ENCODE measurements at places on chromosomes 3 and 15.

DNA sequence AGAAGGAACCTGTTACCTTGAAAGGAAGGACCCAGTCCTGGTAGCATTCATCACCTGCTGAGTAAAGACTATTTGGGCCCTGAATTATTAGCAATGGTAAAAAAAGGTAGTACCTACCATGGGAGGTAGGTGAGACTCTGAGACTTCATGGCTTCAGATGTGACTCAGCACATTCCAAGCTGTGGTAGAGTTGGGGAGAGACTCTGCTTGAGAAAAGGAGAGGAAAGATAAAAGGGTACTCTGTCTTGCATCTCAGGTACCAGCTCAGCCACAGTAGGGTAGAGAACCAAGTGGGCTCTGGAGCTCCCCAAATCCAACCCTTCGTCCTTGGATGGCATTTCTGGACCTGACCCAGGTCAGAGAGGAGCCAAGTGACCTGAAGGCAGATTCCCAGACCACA, 430.4 kb downstream of the TBL1XR1 start:
- DNase-seq: no peak

DNA sequence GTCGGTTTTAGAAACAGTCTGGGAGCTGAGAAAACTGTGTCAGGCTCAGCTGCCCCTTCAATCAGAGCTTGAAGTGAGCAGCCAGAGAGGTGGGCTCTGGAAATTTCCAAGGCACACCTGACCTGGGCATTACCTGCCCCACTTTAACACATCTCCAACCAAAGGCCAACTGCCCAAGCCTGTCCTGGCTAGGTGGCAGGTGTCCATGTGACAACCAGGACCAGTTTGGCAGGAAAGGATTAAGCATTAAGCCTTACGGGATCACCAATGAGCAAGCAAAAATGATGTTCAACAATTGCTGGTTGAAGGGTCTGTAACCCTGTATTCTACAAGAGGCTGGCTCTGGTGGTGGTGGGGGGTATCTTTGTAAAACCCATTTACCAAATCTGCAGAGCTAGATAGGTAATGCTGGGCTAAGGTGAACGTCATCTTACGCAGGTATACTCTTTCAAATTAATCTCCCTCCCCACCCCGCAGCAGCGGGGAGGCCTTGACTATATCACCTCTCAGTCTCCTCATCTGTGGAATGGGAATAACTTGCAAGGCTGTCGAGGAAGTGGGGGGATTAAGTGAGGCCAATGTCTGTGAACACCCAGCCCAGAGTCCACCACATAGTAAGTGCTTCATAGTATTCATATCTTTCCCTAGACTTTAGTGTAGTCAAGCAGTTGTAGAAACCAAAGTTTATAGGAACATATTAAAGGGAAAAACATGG, 183.2 kb downstream of the MEGF11 start:
- DNase-seq: no peak

- no peak for DNase-seq
Observed at GRCh38 chr15:61133361-61133760, 95.7 kb downstream of the RORA start.

- no peak for DNase-seq
Observed at GRCh38 chr3:110459021-110459420, 612.6 kb upstream of the NECTIN3 start.

DNA sequence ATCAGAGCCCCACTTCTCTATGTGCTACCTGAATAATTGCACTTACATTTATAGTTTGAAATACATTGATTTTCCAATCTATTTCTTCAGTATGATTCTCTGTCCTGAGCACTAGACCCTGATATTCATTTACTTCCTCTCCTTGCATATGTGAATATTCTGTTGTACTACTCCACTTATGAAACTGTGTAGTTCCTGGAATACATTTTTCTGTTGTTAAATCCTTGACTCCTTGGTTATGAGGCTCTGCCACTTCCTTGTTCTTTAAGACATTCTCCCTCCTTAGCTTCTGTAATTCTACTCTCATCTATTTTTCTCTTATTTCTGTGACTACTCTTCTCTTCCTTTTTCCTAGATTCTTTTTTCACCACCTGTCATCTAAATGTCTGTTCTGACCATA, 12.9 kb upstream of the MGA start:
- DNase-seq: no peak

DNA sequence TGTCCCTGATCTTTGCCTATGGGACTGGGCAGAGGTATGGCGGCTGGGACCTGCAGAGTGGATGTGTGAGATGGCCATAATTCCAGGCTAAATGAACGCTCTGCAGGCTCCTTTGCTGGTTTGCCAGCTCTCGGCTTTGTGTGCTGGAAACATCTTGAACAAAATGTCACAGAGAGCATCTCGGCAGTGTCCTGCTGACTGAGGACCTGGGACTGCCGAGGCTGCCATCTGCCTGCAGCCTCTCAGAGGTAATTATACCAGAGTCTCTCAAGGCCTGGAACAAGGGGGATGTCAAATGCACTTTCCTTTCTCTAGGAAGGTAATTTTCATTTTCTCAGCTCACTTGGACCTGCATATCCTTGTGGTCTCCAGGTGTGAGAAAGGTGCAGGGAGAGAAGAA, 354.2 kb downstream of the PDCD6IP start:
- no peak for DNase-seq

- peak; percentile 8 for DNase-seq
Observed at GRCh38 chr3:70090322-70090913, 90.9 kb downstream of the SAMMSON start.

- no peak for DNase-seq
Observed at GRCh38 chr15:47820057-47820746, 102.9 kb downstream of the SEMA6D start.

- DNase-seq: no peak
Observed at GRCh38 chr3:66017591-66017990, 21.1 kb downstream of the MAGI1 start.

- no peak for DNase-seq
Observed at GRCh38 chr15:62474771-62475124, 309.7 kb upstream of the C2CD4B start.

DNA sequence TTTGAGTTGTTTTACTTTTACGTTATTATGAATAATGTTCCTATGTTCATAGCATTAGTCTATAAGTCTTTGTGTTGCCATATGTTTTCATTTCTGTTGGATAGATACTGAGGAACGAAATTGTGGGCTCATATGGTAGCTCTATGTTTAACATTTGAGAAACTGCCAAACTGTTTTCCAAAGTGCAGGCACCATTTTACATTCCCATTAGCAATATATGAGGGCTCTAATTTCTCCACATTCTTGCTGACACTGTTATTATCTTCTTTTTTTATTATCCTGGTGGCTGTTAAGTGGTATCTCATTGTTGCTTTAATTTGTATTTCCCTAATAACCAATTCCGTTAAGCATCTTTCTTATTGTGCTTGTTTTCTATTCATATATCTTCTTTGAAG, 1.8 kb upstream of the PIK3R4 start:
- DNase-seq: peak; percentile 55

- no peak for DNase-seq
Observed at GRCh38 chr3:124248471-124249028, 256.6 kb upstream of the ROPN1 start.

DNA sequence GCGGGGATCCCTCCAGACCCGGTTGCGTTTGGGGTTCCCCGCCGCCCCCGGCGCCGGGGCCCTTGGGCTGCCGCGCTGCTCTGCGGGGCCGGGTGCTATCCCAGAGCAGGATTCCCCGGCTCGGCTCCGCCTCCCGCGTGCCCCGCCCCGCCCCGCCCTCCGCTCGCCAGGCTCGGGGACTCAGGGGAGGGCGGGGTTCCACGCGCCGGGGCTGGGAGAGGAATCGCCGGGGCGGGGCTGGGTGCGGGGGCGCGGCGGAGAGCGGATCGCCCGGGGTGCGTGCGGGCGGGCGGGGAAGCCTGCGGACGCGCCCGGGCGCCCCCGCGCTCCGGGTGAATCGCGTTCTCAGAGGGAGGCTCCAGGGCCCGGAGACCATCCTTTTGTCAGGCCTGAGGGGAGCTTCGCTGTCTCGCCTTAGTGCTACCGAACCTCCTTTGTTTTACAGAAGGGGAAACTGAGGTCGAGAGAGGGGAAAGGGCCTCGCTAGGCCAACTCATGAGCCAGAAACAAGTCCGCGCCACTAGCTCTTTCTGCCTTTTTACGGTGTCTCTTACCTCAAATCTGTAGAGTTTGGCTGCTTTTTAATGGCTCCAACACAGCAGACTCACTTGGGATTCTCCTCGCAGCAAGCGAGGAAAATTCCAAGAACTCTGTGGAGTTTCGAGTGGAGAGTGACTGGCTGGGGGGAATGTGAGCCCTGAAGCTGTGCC, at the start of gene TMEM158:
Gene TMEM158 (minus strand): TSS at position 82 of the 710 bp plus-strand sequence. CDS start 260 bp downstream, outside the sequence.
- peak; percentile 67 for DNase-seq

DNA sequence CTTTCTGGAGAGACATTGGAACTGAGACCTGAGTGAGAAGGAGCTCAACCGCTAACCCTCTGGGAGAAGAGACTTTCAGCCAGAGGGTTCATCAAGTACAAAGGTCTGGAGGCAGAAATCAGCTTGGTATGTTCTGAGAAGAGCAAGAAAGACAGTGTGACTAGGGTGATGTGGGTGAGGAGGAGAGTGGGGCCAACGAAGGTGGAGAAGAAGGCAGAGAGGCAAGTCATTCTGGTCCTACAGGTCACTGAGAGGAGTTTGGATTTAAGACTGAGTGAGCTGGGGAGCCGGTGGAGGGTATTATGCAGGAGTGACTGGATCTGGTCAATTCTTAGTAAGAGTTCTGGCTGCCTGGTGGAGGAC, 12.2 kb downstream of the XIRP1 start:
- no peak for DNase-seq

- DNase-seq: peak; percentile 80
Observed at GRCh38 chr15:101641129-101641764, 10.9 kb downstream of the TM2D3 start.

DNA sequence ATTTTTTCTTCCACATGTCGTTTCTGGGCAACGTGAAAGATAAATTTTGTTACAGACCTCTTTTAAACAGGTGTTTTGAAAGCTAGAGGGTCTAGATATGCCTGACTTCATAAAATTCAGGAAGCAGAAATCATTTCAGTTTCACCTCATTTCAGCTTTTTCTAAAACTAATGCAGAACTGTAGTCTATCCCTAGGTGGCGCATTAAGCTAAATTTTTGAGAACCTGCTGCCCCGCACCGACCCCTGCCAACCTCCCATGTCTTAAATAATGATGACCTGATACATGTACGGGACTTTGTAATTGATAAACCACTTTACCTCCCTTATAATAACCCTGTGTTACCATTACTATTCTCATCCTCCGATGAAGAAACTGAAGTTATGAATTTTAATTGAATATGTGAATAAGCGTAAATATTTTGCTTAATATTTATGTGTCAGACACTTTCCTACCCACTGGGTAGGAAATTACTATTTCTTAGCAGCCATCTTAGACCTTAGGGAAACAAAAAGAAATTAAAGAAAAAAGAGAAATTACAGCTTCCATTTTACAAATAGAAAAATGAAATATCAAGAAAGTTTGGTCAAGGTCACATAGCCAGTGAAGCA, 78.7 kb upstream of the GCNT3 start:
- DNase-seq: peak; percentile 43

DNA sequence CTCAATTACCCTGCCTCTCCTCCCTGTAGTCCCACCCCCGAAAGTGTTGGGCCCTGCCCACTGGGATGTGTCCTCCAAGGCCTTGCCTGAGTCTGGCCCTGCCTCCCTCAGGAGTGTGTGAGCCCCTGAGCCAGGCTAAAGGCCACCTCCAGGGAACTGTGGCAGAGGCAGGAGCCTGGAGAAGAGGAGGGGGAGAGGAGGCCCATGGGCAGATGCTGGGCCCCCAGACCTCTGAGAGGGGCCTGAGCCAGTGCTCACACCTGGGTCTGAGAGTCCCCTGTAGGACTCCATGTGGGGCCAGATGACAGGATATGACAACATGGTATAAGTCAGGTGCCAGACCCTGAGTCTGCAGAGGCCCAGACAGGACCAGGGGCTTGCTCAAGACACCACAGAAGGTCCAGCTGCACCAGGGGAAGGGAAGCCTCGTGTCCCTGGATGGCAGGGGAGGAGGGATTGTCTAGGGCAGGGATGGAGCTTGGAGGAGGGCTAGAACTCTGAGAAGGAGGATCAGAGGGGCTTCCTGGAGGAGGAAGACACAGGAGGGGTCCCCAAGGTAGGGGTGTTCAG, 217.9 kb downstream of the TBC1D2B start:
- DNase-seq: no peak

GRCh38 chr3:57078635-57079473, 18.4 kb downstream of the SPATA12 start:
- no peak for DNase-seq

DNA sequence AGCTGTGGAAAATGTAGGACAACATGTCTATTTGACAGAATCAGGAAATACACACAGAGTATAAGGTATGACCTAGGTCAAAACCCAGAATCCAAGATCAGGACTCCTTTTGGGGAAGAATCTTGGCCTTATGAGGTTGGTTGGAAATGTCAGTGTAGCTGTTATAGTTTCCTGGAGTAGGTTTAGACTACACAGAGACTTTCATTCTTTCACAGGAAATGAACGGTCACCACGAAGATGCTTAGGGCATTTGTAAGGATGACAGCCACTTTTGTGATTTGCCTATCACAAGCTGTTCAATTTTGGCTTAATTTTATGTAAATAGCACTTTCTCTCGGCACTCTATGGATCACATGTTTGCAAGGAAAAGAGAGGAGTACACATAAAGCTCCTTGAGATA, 18.6 kb upstream of the ZBTB20 start:
- no peak for DNase-seq

DNA sequence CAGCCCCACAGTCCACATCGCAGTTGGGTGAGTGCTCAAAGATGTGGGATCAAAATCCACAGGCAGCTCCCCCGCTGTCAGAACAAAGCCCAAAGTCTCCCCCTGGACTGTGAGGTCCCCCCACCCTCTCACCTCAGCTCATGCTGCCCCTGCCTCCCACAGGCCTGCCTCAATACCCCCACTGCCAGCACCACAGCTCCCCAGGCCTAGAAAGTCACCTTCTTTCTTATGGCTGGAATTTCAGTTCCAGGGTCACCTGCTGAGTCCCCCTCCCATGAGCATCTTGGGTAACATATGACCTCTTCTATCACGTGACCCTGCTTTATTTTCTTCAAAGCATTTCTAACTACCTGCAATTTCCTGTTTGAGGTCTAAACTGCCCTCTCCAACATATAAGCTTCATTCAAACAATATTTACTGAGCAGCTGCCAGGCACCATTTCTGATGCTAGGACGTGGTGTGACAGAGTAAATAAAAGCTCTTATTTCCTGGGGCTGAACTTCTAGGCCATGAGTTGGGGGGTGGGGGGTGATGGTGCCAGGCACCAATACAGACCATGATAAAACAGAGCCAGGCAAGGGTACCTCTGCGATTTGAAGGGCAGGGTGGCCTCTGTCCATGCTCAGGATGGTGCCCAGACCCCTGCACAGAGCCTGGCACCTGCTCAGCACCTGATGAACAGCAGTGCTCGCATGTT, 2.4 kb upstream of the TMEM89 start:
- DNase-seq: no peak

DNA sequence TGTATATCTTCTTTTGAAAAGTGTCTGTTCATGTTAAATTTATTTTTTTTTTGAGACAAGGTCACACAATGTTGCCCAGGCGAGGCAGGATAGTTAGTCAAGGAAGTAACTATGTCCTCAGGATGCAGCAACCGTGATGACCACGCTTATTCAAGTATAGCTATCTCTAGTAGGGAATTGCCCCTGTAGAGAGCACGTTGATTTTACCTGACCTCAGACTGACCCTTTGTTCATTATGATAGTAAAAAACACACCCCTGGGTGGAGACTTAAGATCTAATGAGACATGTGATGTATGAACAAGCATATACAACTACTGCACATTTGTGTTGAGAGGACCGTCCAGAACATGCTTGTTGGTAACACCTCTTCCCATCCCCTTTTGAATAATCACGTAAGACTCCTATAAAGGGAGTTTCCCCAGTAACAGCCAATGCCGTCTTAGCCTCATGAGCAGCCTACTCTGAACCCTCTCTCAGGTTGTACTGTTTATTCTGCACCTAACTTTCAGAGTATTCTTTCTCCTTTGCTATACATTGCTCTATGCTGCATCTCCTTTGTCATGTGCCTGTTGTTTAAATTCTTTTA, 32.9 kb downstream of the ZNF621 start:
- no peak for DNase-seq
